ENCODE measurements at places on chromosomes 2 and 18. TPM values are rescaled to one million over a fixed set of nuclear protein-coding genes. Genes with fewer than 3 reads are reported as not detected.

GRCh38 chr2:231391981-231392380 lies 3.5 kb upstream of the B3GNT7 start:
- peaks cover 23% of the 10 kb centered on the region for H3K4me1 ChIP-seq
- no peaks in the 10 kb centered on the region for H3K36me3 ChIP-seq
- no peak overlapping the region for H3K27ac ChIP-seq
- H3K27me3 ChIP-seq: peaks cover 27% of the 10 kb centered on the region
- no peak overlapping the region for H3K4me3 ChIP-seq

SRD5A2 gene
- not detected for total RNA-seq

NFU1 gene
- 41.8 TPM for total RNA-seq

- H3K27me3 ChIP-seq: no peaks in the 10 kb centered on the region
- no peak overlapping the region for H3K27ac ChIP-seq
- peaks cover 7% of the 10 kb centered on the region for H3K36me3 ChIP-seq
- no peak for DNase-seq
- peaks cover 10% of the 10 kb centered on the region for H3K4me1 ChIP-seq
- no peak overlapping the region for H3K4me3 ChIP-seq
Measured at GRCh38 chr2:3116371-3116770, 261.2 kb downstream of the EIPR1 start.

DNA sequence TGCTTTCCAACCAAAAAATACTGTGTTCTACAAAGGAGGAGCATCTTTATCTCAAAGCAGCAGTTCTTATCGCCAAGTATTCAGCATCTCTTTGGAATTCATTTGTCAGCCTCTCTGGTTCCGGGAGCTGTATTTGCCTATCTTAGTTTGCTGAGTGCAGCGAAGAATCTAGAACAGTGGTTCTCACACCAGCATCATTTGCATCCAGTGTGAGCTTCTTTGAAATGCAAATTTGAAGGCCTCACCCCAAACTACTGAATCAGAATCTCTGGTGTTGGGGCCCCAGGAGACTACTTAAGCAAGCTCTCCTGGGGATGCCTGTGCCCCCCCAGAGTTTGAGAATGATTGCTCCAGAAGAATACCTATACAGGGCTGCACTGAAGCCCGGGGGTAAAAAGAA lies 1.5 kb upstream of the PTPN2 start:
- H3K4me3 ChIP-seq: peak overlapping the region; percentile 91
- peaks cover 11% of the 10 kb centered on the region for H3K36me3 ChIP-seq
- no peaks in the 10 kb centered on the region for H3K27me3 ChIP-seq
- no peak overlapping the region for H3K27ac ChIP-seq
- DNase-seq: no peak
- peaks cover 28% of the 10 kb centered on the region for H3K4me1 ChIP-seq

POTEI gene
- total RNA-seq: 1.3 TPM

DNA sequence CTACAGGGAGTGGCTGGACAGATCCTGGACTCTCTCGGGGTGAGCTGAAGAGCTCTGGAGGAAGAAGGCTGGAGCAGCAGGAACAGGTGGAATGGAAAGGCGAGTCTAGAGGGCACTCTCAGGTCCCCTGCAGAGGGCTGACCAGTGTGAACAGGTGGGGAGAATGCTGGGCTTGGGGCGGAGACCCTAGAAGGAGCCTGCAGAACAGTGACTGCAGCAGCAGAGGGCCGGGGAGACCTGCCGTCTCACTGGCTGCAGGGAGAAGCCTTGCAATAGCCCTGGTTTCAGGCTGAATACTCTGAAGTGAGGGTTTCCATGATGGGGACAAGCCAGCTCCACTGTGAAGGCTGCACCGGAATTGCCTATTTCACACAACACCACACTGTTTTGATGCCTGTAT lies 626.7 kb upstream of the SALL3 start:
- H3K36me3 ChIP-seq: no peaks in the 10 kb centered on the region
- H3K4me1 ChIP-seq: no peaks in the 10 kb centered on the region
- H3K27ac ChIP-seq: no peak overlapping the region
- H3K27me3 ChIP-seq: no peaks in the 10 kb centered on the region
- DNase-seq: no peak
- no peak overlapping the region for H3K4me3 ChIP-seq

GRCh38 chr2:73107211-73107926 lies 5.4 kb downstream of the RAB11FIP5 start:
- no peak overlapping the region for H3K27ac ChIP-seq
- peaks cover 14% of the 10 kb centered on the region for H3K4me1 ChIP-seq
- no peak for DNase-seq
- peak overlapping the region; percentile 7 for H3K4me3 ChIP-seq
- H3K36me3 ChIP-seq: no peaks in the 10 kb centered on the region
- peaks cover 26% of the 10 kb centered on the region for H3K27me3 ChIP-seq

DNA sequence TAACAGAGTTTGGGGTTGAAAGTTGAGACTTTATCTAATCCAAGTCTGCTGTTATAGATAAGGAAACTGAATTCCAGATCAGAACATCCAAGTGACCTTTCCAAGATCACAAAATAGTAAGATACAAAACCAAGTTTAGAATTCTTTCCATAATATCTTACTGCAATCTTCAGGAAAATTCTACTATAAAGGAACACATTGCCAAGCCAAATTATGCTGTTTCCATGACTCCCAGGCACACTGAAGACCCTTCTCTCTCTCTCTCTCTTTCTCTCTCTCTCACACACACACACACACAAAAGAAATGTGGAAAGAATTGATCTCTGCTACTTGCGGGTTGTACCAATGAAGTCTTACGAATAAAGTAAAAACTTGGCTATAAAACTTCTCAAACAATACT lies 398.4 kb downstream of the METTL4 start:
- no peaks in the 10 kb centered on the region for H3K27me3 ChIP-seq
- DNase-seq: no peak
- H3K4me3 ChIP-seq: no peak overlapping the region
- no peaks in the 10 kb centered on the region for H3K36me3 ChIP-seq
- peaks cover 15% of the 10 kb centered on the region for H3K4me1 ChIP-seq
- H3K27ac ChIP-seq: no peak overlapping the region

- DNase-seq: peak; percentile 52
- peaks cover 9% of the 10 kb centered on the region for H3K4me1 ChIP-seq
- H3K4me3 ChIP-seq: no peak overlapping the region
- H3K36me3 ChIP-seq: no peaks in the 10 kb centered on the region
- peaks cover 26% of the 10 kb centered on the region for H3K27me3 ChIP-seq
Measured at GRCh38 chr2:225400060-225400511, 576 bp downstream of the NYAP2 start.

WNT6 gene
- not detected for total RNA-seq

- H3K27me3 ChIP-seq: no peaks in the 10 kb centered on the region
- DNase-seq: no peak
- H3K36me3 ChIP-seq: no peaks in the 10 kb centered on the region
- H3K4me3 ChIP-seq: no peak overlapping the region
Measured at GRCh38 chr2:217944923-217945322, 57.9 kb downstream of the TNS1 start.

POTEJ gene
- not detected for total RNA-seq

- H3K27ac ChIP-seq: no peak overlapping the region
- no peak overlapping the region for H3K4me3 ChIP-seq
- H3K4me1 ChIP-seq: peaks cover 7% of the 10 kb centered on the region
- H3K27me3 ChIP-seq: no peaks in the 10 kb centered on the region
- no peak for DNase-seq
Measured at GRCh38 chr2:216956820-216957493, 97.1 kb upstream of the TNP1 start.

GRCh38 chr2:220682616-220683015 lies 889.5 kb downstream of the EPHA4 start:
- no peak overlapping the region for H3K4me3 ChIP-seq
- H3K36me3 ChIP-seq: no peaks in the 10 kb centered on the region
- H3K27ac ChIP-seq: no peak overlapping the region
- H3K4me1 ChIP-seq: peaks cover 14% of the 10 kb centered on the region

- H3K27ac ChIP-seq: no peak overlapping the region
- no peaks in the 10 kb centered on the region for H3K4me1 ChIP-seq
Measured at GRCh38 chr2:1373830-1374229, 39.4 kb upstream of the TPO start.

DNA sequence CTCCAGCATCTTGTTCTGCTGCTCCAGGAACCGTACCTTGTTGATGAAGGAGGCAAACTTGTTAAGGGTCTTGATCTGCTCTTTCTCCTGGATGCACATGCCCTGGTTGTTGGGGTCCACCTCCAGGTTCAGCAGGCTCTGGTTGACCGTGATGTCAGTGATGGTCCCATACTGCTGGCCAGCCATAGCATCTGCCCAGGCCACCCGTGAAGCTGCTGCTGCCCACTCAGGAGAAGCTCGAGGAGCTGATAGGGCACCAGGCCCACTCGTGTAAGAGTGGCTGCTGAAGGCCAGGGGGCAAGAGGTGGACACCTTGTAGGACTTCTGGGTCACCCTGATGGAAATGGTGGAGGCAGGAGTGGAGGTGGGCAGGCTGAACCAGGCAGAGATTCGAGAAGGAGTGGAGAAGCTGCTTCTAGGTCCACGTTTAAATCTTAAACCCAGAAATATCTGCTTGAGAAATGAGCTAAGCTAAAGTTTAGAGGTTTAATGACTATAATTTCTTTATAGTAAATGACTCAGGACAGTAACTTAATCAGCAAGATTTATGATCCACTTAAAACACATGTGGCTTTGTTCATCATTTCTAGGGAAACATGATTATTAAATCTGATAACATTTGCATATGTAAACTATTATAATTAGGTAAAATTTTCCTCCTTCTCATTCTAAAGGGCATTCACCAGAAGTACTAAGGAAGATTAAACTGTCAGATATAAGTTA lies 358.7 kb upstream of the SETBP1 start:
- no peak overlapping the region for H3K27ac ChIP-seq
- H3K27me3 ChIP-seq: no peaks in the 10 kb centered on the region
- H3K4me1 ChIP-seq: no peaks in the 10 kb centered on the region
- DNase-seq: no peak
- no peak overlapping the region for H3K4me3 ChIP-seq
- no peaks in the 10 kb centered on the region for H3K36me3 ChIP-seq

REG1B gene
- not detected for total RNA-seq

- H3K4me3 ChIP-seq: no peak overlapping the region
- peaks cover 16% of the 10 kb centered on the region for H3K36me3 ChIP-seq
- no peaks in the 10 kb centered on the region for H3K4me1 ChIP-seq
- no peak overlapping the region for H3K27ac ChIP-seq
Measured at GRCh38 chr2:159736048-159736447, 23.7 kb downstream of the MARCHF7 start.

DNA sequence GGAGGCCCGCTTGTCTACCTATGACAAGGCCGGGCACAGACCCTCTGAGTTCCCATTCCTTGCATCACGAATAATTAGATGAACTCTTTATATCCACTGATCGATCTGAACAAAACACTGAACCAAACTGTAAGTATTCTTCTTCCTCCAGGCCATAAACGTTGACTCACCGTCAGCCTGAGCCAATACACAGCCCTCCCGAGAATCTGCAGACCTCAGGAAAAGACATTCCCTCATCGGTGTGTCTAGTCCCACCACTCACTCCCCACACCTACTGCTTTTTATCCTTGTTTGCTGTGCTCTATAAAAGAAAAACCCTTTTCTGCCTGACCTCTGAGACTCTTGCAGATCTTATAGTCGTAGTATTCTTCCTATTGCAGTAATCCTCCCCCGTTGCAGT lies 41.0 kb downstream of the TMEM87B start:
- no peak overlapping the region for H3K27ac ChIP-seq
- no peaks in the 10 kb centered on the region for H3K27me3 ChIP-seq
- DNase-seq: no peak
- H3K4me3 ChIP-seq: no peak overlapping the region

DNA sequence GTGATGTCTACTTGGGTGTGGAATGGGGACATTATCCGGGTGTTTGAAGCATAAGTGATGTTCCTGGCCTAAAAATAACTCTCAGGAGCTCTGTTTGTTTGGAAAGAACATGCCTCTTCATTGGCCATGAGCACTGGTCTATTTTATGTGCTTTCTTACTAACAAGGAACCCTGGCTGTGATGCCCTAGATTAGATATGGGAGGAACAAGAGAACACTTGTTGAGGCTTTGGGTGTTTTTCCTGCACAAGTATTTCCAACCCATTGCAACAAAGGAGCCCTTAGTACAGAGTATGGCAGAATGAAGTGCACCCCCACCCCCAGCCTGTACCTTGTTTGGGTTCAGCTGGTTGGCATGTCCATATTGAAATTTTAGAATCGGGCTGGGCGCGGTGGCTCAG lies 95.9 kb downstream of the SLC4A3 start:
- H3K4me3 ChIP-seq: no peak overlapping the region
- no peak for DNase-seq
- H3K36me3 ChIP-seq: no peaks in the 10 kb centered on the region
- no peak overlapping the region for H3K27ac ChIP-seq

GRCh38 chr2:105929516-105929915 lies 184.8 kb downstream of the NCK2 start:
- H3K36me3 ChIP-seq: no peaks in the 10 kb centered on the region
- no peak for DNase-seq
- peaks cover 13% of the 10 kb centered on the region for H3K4me1 ChIP-seq
- no peaks in the 10 kb centered on the region for H3K27me3 ChIP-seq

CCDC102B gene
- total RNA-seq: 6.5 TPM

TEKT4 gene
- not detected for total RNA-seq

GRCh38 chr18:13004396-13004795 lies 13.2 kb downstream of the CEP192 start:
- H3K27me3 ChIP-seq: no peaks in the 10 kb centered on the region
- no peak for DNase-seq
- H3K4me3 ChIP-seq: no peak overlapping the region
- H3K4me1 ChIP-seq: no peaks in the 10 kb centered on the region
- no peak overlapping the region for H3K27ac ChIP-seq

GRCh38 chr2:96491860-96492497 lies 13.2 kb downstream of the NEURL3 start:
- no peak overlapping the region for H3K27ac ChIP-seq
- H3K36me3 ChIP-seq: no peaks in the 10 kb centered on the region

LYG1 gene
- 1.9 TPM for total RNA-seq

CD28 gene
- not detected for total RNA-seq

- H3K27me3 ChIP-seq: no peaks in the 10 kb centered on the region
- no peaks in the 10 kb centered on the region for H3K4me1 ChIP-seq
- no peak overlapping the region for H3K4me3 ChIP-seq
- H3K36me3 ChIP-seq: no peaks in the 10 kb centered on the region
- no peak overlapping the region for H3K27ac ChIP-seq
- no peak for DNase-seq
Measured at GRCh38 chr2:19801367-19802080, 100.3 kb downstream of the TTC32 start.

GRCh38 chr2:47631792-47632398 lies 151.1 kb upstream of the MSH6 start:
- DNase-seq: no peak
- no peaks in the 10 kb centered on the region for H3K36me3 ChIP-seq
- peaks cover 9% of the 10 kb centered on the region for H3K4me1 ChIP-seq
- no peak overlapping the region for H3K4me3 ChIP-seq
- H3K27me3 ChIP-seq: peaks cover 2% of the 10 kb centered on the region

AMER3 gene
- 1.4 TPM for total RNA-seq

IL36A gene
- total RNA-seq: not detected
